ENCODE measurements at places on chromosomes 1 and 21.

GRCh38 chr1:40318476-40318875, 1.4 kb upstream of the COL9A2 start:
- DNase-seq = no peak

DNA sequence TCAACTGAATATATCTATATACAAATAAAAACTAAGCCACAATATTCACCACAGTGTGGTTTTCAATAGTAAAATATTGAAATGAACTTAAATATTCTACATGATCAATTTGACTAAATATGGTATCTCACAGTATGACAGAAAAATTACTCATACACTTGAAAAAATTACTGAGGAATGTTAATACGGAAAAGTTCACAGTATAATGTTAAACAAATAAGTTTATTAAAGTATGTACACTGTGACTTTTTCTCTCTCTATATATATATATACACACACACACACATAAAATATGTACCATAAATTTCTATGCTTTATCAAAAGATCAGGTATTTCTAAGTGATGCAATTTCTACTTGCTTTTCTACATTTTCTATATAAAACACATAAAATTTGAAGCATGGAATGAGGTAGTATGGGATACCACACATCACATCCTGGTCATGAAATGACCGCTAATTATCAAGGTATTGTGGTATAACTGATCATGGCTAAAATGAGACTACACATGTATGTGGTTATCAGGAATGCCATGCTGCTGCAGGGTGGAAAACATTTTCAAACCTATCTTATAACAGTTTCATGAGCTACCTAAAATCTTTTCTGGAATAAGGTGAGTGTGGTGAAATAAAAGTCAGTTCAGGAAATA, 102.3 kb downstream of the CDC42BPA start:
- no peak for DNase-seq

- DNase-seq = no peak
Measured at GRCh38 chr1:164841702-164842465, 282.9 kb downstream of the PBX1 start.

- DNase-seq = no peak
Measured at GRCh38 chr1:58431901-58432620, 114.5 kb downstream of the OMA1 start.

DNA sequence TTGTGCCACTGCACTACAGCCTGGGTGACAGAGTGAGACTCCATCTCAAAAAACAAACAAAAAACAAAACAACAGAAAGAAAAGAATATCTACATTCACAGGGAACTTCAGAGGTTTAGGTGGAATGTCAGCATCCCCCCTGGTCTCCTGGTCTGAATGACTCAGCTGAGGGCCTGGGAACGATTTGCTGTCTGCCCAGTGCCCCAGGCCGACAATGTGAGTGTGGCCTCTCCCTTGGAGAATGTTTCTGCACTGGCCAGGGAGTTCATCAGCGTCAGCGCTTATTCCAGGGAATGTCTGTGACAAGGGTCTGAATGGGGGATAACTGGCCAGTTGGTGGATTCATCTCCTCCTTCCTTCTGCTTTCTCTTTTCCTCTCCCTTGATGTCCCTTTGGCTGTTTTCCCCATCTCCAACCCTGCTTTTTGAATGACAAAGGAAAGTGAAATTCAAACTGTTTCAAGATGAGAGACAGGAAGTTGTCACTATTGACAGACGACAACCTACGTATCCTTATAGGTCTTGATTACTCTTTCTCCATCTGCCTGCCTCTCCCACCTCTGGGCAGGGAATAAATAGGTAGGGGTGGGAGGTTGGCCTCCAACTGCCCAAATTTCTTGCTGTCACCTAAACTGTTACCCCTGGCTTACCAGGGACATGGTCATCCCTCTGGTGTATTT, 213.1 kb downstream of the HHAT start:
- no peak for DNase-seq

DNA sequence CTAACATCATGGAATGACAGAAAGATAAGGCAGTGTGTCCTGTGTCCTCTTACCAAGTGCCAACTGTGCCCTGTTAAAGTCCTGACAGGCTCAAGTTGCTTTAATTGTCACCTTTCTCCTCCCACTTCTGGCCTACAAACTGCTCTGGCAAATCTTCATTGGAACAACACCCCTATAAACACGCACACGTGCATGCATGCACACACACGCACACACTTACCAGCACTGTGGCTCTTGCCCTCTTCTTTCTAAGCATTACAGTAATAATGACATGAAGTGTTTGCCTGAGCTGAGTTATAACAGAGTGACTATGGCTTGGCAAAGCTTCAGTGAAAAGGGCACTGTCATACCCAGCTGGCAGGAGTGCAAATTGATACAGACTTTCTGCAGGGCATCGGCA, 82.3 kb upstream of the SYT6 start:
- no peak for DNase-seq

GRCh38 chr1:40256401-40257084, 1.5 kb upstream of the ZMPSTE24 start:
- DNase-seq = no peak

DNA sequence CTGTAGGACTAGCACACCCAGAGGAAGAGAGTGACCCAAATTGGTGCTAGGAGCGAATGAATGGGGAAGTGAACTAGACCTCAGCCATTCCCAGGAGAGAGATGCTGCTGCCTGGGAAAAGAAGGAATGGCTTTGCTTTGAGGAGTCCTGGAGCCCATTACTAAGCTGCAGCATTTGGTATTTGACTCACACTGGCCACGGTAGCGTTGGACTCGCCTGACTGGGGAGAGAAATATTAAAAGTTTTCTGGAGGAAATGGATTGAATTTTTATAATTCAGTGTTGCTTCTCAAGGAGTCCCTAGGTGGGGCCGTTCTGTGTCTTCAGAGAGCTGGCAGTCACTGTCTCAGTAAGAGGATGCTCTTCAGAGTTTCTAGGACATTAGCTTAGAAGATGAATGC, 40.2 kb downstream of the PIK3CD start:
- DNase-seq = no peak

DNA sequence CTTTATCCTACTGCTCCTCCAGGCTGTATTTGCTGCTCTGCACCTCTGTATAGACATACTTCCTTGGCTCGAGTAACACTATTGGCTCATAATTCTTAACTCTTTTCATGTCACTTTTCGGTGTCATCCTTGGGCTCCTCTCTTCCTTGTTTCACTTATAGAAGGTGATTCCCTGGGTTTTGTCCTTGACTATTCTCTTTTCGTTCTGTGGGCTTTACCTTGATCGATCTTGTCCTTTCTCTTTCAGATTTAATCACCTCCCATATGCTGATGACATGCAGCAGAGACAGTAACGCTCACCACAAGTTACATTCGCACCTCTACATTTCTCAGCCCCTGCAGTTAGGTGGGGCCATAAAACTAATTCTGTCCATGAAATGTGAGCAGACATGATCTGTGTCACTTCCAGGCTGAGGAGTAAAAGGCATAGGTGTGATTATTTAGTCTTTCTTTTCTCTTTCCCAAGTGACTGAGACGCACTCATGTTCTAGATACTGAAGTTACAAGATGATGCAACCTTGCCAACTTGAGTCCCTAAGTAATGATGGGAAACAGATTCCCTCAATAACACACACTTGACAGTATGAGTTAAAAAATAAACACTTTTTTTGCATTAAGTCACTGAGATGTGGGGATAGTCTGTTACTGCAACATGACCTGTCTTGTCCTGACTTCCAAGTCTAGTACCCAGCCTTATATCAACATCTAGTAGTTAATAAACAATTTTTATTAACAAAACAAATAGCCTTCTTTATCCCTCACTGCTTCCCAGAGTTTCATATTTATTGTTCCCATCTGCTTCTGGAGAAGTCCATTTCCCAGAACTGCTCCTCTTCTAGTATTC, 49.9 kb upstream of the HAO2 start:
- DNase-seq = no peak

- no peak for DNase-seq
Measured at GRCh38 chr21:32411350-32412161, 950 bp upstream of the EVA1C start.

Measured in A549 (cell line).